ENCODE measurements at places on chromosomes 1 and 21.

GRCh38 chr1:80384083-80384830, 1377.7 kb upstream of the ADGRL4 start:
- no peak for DNase-seq

- DNase-seq: no peak
These were observed at the start of gene TMPRSS2 for GRCh38 chr21:41507521-41508414. TSS of gene TMPRSS2 (minus strand) at chr21:41508158. CDS start at chr21:41498133, 10,025 bp downstream.

DNA sequence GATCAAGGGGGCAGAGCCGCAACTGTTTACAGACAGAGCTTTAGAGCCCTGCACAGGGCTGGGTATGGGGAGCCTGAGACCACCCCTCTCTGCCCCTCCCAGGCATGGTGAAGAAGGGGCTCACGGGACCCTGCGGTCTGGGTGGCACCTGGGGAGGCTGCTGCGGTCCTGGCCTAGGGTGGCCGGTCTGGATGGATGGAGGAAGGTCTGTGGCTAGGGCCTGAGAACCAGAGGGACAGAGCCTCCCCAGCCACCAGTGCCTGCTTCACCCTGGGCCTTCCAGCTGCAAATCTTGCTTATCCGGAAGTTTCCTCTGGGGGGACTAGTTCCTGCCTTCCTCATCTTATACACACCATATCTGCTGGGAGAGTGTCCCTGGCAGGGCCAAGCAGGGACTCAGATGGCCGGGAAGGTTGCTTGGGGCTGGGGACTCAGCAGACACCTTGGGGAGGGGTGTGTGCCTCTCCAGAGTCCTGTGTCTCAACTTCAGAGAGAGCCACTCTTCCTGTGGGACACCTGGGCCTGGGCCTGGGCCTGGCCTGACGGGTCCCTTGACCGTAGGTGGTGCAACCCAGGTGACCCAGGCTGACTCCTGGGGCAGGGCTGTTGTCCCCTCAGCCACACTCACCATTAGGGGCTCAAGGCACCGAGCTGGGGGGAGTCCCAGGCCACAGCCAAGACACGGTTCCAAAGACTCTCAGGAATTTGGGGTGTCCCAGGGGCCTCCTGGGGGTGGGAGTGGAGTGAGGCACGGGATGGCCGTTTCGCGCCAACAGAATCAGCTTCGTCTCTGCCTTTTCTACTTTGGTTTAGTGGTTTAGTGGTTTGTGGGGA, 52.0 kb upstream of the ACTRT2 start:
- no peak for DNase-seq

GRCh38 chr1:7177438-7178146, 392.3 kb downstream of the CAMTA1 start:
- DNase-seq: no peak

DNA sequence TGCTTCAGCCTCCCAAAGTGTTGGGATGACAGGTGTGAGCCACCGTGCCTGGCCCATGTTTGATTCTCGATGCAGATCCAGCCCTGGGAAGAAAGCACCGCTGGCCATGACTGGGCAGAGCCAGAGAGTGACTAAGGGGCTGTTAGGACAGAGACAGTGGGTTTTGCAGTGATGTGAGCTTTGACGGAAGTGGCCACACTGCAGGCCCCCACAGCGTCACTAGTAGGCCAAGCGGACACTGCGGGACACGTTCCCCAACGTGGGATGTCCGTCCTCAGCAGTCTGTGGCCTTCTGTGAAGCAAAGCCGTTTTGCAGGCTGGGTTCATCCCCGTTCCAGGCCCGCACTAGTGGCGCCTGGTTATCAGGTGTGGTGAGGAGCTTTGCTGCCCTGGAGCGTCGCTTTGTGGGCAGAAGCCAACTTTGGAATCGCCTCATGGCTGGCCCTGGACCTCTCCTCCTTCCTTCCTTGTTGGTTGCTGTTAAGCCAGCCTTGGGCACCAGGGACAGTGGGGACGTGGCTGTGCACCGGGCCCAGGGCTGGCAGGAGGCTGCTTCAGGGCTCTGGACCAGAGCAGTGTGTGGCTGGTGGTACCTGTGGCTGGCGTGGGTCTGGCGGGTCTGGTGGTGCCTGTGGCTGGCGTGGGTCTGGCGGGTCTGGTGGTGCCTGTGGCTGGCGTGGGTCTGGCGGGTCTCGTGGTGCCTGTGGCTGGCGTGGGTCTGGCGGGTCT, 41.2 kb downstream of the SKI start:
- no peak for DNase-seq

DNA sequence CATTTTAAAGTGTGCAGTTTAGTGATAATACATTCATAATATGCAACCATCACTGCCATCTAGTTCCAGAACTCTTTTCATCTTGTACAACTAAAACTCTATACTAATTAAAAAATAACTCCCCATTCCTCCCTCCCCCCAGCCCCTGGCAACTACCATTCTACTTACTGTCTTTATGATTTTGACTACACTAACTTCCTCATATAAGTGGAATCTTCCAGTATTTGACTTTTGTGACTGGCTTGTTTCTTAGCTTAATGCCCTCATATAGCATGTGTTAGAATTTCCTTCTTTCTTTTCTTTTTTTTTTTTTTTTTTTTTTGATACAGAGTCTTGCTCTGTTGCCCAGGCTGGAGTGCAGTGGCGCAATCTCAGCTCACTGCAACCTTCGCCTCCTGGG, 1.4 kb upstream of the NVL start:
- no peak for DNase-seq

- no peak for DNase-seq
These were observed 154.2 kb downstream of the ZNF326 start for GRCh38 chr1:90149101-90149500.

DNA sequence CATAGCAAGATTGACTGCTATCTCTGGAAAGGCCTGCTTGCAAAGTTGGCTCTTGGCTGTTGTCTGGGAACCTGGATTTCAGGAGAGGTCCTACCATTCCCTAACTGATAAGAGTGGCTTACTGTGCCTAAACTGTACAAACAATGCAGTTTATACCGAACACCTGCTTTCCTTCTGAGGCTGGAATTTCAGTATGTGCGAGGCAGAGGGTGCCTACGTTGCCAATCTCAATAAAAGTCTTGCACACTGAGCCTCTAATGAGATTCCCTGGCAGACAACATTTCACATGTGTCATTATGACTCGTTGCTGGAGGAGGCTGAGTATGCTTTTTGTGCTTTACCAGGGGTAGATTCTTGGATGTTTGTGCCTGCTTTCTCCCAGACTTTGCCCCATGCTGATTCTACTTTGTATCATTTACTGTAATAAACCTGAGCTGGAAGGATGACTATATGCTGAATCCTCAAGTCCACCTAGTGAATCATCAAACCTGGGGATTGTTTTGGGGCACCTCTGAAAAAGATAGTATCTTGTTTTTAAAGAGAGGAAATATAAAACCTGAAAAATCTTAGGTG, 58.9 kb upstream of the GNG4 start:
- DNase-seq: no peak

DNA sequence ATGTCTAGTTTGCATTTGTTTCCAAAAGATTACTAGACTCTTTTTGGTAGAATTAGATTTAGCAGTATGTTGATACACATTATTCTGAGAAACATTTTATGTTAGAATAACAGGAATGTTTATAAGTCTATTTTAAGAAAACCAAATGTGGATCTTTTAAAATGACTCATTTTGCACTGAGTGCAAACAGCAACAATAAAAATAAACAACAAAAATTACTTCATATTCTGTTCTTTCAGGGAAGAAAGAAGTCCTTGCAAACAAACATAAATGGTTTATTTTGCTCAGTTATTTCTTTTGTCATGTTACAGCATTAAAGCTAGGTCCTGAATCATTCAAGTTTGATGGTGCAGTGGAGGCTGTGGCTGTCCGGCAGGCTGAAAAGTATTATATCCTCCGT, 106.8 kb upstream of the TENT5C start:
- no peak for DNase-seq

GRCh38 chr1:177922209-177922608, 47.6 kb downstream of the SEC16B start:
- no peak for DNase-seq

DNA sequence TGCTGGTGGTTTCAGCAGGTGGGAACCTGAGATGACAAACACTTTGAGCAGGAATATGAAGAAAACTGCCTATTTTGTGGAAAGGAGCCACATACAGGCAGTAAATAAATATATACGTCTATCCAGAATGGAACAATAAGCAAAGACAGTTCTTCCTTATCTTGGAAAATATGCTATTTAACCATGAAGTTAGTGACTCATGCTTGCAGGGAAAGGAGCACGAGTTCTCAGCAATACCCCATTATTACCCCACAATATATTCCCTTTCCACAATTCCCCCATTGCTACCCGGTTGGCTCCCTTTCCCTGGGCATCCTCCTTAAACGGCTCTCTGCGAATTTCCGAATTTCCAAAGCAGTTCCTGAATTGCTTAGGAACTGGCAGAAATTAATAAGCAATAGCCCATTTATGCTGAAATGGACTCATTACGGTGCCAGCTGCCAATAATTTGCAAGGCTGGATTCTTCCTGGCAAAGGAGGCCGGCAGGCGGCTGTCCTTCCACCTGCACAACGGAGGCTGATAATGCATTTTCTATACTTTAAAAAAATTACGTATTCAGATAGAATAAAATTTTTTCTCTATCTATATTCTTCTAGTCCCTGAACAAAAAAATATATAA, 65.4 kb downstream of the TIAM1 start:
- DNase-seq: no peak

- no peak for DNase-seq
These were observed 19.0 kb downstream of the PARS2 start for GRCh38 chr1:54745274-54745673.

- DNase-seq: no peak
These were observed 10.8 kb downstream of the LRRC8D start for GRCh38 chr1:89831462-89832120.

DNA sequence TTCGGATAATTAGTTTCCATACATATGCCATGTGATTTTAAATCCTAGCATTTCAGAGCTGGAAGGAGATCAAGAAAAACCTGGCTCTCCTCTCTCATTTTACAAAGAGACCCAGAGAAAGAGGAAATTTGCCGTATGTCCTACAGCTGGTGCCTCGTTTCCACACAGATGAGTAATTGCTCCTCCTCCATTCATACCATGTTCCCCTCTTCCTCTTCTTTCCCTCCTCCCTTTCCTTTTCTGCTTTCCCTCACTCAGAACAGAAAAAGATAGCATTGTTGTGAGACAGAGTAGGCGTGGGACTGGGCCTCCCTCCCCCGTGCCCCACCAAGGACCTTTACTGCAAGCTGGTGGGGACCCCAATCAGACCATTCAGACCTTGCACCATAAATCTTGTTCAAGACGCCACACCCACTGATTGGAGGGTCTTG, 13.7 kb upstream of the SLC44A3 start:
- no peak for DNase-seq

GRCh38 chr1:185514311-185514710, 197.3 kb upstream of the IVNS1ABP start:
- no peak for DNase-seq

DNA sequence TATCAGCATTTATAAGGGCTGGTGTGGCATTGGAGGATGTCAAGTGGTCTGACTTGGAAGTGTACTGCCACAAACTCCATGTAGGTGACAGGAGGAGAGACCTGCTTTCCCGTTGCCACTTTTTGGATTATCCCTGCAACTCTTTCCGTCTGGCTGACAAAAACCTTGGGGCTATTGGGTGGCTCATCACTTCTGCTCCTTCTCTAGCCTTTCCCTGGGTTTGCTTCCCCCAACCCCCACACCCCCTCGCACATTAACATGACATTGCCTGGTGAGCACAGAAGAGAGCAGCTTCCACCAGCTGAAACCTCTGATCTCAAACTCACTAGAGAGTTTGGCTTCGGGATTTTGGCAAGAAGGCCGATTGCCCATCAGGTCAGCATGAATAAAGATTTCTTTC, 39.2 kb downstream of the PROX1 start:
- no peak for DNase-seq

GRCh38 chr1:12593621-12594066, 24.4 kb downstream of the DHRS3 start:
- DNase-seq: no peak

GRCh38 chr1:42845866-42846256, 552 bp upstream of the ZNF691 start:
- DNase-seq: no peak

DNA sequence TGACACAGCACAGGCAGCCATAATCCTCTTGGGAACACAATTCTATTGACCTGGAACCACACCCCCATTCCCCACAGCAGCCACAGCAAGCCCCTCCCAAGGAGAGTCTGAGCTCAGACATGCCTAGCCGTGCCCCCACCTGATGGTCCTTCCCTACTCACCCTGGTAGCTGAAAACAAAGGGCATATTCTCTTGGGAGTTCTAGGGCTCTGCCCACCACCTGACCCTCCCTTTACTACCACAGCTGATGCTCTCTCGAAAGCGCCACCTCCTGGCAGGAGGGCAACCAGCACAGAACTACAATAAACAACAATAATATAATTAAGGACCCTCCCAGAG, 184.8 kb upstream of the COA6 start:
- DNase-seq: no peak

DNA sequence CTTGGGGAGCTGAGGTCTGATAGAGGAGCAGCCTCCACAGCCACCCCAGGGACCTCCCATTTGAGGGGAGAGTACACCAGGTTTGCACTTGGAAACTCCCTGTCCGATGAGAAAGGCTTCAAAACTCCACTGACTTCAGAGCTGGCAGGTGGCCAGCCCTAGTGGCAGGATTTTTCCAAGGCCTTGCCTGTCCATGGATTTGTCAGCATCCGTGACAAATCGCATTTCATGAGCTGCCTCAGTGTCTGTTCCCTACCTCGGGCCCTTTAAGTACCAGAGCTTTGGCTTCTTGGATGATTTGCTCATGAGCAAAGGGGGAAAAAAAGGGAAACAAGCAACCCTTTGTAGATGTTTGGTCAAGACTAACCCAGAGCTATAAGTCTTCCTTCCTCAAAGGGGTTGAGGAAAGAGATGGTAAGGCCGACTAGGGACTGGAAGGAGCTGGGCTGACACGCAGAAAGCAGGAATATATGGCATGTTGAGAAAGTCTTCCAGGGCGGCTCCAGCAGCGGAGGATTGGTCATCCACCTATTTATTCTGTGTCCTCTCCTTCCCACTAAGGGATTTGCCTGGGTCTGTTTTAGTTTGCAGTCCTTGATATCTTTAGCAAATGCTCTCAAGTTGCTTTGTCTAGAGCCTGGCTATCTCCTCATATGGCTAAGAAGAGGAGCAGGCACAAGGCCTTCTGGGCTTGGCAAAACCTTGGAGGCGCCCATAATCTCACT, 2.7 kb upstream of the HSPG2 start:
- DNase-seq: no peak

GRCh38 chr1:147912553-147912952, 10.0 kb downstream of the GJA8 start:
- no peak for DNase-seq

DNA sequence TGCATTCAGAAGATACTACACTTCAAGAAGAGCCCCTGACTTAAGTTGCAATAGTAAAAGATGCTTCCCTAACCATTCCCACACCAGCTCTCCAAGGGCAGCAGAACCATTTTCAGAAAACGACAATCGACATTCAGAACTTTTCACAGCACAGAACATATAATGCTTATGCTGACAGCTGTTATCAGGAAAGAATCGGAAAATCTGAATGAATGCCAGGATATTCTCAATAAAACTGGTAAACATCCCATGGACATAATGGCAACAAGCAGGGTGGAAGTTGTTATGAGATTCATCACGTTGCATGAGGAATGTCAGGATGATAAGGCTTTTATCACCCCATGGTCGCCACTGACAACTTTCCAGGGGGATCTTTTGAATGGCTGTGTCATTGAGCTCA, 246.6 kb upstream of the CHRM3 start:
- DNase-seq: no peak

All from stimulated activated CD4-positive, alpha-beta T cell treated with anti-CD3 and anti-CD28 coated beads, Interleukin-12 subunit alpha, Interleukin-12 subunit beta, amount 100 ng/mL, for 48 hours (primary cell).